ENCODE measurements at places on chromosomes 12 and 14. TPM values are rescaled to one million over a fixed set of nuclear protein-coding genes. Genes with fewer than 3 reads are reported as not detected.

The SYNDIG1L gene
- total RNA-seq: not detected

The FRMD6 gene
- 5.9 TPM for total RNA-seq

The IAPP gene
- total RNA-seq: not detected

DNA sequence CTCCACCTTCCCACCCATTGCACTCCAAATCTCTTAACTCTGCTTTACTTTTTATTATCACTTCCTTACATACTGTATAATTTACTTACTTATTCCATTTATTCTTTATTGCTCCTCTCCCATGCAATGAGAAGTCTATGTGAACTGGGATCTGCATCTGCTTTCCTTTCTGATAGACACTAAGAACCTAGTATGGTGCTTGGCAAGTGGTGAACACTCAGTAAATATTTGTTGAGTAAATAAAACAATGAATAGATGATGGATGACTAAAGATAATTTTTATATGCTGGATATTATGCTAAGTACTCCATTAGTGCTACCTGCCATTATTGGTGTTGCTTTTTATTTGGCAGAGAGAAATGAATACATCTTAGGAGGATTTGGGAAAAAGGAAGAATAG is 151.0 kb downstream of the TPH2 start:
- no peak for DNase-seq

- no peak for DNase-seq
Observed at GRCh38 chr12:100359822-100360221, 2.9 kb downstream of the SLC17A8 start.

Measured in activated T-helper 1 cell treated with anti-CD3 and anti-CD28 coated beads, Interleukin-12 subunit alpha, Interleukin-12 subunit beta, Interleukin-2, Interleukin-4 antibody, amounts not matched to agents 30 ng/mL and 10 ng/mL and 1 ng/mL, durations not matched to agents 14 hours and 24 hours and 36 hours (primary cell).